ENCODE measurements at places on chromosomes 5 and 9.

GRCh38 chr5:65663804-65664521, 39.1 kb downstream of the SHLD3 start:
- DNase-seq = no peak

GRCh38 chr5:179870952-179871351, 12.3 kb upstream of the MRNIP start:
- DNase-seq = no peak

DNA sequence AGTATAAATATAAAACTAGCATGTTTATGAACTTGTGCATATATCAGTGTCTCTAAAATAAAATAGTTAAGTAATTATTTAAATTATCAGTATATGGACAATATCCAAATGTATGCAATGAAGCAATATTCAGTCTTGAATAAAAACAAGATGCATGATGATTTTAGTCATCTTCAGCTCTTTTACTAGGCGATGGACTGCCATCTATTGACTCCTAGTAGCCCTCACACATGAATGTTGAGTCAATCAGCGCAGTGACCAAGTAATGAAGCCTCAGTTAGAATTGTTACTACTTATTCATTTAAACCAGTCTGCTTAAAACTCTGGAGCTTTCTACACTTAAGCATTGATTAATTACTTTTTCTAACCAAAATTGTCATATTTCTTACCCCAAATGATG, 92.9 kb upstream of the GRHPR start:
- peak; percentile 29 for DNase-seq

- DNase-seq = no peak
Measured at GRCh38 chr5:58617241-58617640, 34.4 kb downstream of the RAB3C start.

DNA sequence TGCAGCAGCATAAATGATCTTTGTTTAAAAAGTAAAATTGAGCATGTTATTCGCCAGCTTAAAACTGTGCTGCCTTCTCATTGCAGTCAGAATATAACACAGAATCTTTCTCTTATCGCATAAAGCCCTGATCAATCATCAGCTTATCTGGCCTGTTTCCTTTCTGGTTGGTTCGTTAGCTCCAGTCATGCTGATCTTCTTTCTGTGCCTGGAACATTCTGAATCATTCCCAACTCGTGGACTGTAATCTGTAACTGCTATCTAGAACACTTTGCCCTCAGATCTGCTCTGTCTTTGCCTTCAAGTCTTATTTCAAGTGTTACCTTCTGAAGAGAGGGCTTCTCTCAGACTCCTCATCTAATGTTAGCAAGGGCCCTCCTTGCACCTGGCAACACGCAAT, 11.9 kb upstream of the FER start:
- no peak for DNase-seq

DNA sequence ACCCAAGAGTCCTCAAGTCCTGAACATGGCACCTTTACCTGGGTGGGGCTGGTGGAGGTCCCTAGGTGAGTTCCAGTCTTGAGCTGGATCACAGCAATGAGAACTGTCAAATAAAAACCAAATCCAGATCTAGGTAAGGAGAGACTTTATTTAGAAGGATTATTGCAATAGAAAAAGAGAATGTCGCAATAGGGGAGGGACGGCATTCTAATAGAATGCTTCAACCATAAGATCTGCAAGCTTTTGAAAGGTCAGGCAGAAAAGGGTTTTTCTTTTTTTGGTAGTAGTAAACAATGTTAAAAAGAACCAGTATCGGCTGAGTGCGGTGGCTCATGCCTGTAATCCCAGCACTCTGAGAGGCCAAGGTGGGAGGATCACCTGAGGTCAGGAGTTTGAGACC, 5.2 kb upstream of the GCNT1 start:
- DNase-seq = no peak

DNA sequence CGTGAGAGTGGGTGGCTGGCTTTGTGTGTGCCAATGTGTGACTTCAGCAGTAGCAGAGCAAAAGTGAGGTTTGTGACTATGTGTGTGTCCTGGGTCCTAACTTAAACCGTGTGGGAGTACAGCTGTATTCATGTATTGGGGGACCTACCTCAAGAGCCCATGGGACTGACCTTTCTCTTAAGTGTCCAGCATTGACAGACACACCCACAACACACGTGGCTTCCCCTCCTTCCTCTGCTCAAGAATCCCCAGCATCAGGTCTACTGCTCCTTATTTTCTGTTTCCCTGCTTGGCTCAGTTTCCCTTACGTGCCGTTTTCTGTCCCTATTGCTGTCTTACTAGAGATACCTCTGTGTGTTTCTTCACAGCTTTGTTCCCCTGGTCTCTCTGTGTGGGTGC, 616 bp downstream of the IL11RA start:
- DNase-seq = no peak

DNA sequence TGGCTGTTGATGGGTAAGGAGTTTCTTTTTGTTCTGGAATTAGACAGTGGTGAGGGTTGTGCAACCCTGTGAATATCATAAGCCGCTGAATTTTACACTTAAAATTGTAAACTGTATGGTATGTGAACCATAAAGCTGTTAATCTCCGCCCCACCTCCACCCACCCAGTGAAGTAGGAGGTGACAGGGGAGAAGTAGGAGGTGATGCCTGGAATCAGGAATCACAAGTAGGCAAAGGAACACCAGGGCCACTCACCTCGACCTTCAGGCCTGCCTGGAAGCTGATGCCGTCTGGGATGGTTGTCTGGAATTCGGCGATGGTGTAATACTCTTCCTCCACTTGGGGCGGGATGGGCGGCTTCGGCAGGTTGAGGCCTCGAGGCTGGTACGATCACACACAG, 62.3 kb upstream of the UBTD2 start:
- no peak for DNase-seq

DNA sequence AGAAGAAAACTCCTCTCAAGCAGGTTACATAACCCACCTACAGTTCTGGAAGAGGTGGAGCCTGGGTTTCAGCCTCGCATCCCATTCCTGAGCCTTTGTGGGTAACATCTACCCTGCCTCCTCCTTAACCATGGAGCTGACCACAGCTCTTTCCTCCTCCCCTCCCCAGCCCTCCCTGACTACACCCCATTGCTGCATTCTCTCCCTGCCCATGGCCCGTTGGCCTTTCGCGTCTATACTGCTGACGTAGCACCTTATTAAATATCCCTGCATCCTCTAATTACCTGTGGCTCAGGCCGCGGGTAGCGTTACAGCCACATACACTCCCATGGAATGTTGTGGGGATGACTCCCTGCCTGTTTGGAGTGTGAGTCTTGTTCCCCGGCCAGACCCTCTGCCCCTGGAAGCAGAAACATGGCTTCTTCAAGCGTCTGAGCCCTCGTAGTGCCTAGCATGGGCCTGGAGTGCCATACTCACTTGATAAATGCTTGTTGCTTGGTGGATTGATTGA, 72.8 kb downstream of the WWC1 start:
- no peak for DNase-seq

GRCh38 chr5:73955271-73955846, 329.4 kb downstream of the ARHGEF28 start:
- DNase-seq = no peak

- no peak for DNase-seq
Measured at GRCh38 chr5:94174748-94175411, 433.5 kb upstream of the POU5F2 start.

DNA sequence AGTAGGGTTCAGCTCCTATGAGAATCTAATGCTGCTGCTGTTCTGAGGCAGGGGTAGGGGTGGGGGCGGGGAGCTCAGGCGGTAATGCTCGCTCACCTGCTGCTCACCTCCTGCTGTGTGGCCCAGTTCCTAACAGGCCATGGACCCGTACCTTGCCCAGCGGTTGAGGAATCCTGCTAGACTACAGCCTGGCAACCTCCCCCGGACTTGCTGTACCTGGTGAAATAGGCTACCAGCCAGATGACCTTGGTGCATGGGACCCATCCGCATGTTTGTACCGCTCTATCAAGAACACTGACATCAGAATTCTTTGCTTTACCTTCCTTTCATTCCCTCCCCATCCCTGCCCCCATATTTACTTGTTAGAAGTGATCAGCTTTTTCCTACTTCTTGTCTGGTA, 15.3 kb downstream of the IL31RA start:
- DNase-seq = no peak

DNA sequence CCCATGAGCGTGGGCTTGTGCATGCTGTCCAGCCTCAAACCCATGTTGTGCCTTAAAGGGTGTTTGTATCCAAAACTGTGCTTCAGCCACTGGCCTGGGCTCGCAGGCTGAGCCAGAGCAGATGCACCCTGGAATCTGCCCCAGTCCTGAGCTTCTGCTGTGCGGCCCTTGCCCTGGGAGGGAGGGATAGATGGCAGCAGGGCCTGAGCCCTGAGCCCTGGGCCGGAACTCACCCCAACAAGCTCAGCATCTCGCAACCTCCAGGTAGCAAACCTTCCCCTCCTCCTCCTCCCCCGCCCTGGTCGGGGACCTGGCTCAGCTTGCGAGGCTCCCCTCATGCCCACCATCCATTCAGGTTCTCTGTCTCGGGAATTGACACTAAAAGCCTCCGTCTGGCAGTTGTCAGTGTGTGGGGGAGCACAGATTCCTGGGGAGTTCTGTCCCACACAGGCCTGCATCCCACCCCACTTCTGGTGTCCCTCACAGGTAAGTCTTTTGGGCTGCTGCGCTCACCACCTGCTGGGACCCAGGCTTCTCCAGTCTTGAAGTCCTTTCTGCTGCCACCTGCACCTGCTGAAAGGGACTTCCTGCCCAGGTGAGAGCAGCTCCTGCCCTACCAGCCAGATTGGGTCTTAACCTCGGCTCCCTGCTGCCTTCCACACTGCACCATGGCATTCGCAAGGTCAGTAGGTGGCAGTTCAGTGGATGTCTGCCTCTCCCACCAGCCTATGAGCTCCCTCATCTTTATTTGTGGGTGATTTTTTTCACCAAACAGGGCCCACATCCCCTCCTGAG, 55.2 kb upstream of the OLFM1 start:
- no peak for DNase-seq

- DNase-seq = no peak
Measured at GRCh38 chr9:104853683-104854082, 74.3 kb downstream of the ABCA1 start.

DNA sequence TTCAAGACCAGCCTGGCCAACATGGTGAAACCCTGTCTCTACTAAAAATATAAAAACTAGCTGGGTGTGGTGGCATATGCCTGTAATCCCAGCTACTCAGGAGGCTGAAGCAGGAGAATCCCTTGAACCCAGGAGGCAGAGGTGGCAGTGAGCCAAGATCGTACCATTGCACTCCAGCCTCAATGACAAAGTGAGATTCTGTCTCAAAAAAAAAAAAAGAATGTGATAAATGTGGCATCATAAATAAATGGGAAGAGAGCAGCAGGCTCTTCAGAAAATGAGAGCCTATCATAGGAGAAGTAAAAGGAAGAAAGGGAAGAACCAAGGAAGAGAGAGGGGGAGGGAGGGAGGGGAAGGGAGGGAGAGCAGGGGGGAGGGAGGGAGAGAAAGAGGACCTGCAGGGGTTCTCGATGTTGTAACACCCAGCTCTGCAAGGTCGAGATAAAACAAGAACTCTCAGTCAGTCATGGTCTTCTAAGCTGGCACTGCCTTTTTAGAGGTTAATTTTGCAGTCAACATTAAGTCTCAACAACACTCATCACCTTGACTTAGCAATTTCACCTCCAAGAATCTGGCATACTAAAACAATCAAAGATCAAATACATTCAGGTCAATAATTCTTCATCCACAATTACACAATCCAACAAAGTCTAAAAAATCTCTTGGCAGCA, 68.7 kb upstream of the SIMC1 start:
- DNase-seq = no peak

GRCh38 chr5:172165465-172165864, 22.6 kb downstream of the STK10 start:
- DNase-seq = no peak

DNA sequence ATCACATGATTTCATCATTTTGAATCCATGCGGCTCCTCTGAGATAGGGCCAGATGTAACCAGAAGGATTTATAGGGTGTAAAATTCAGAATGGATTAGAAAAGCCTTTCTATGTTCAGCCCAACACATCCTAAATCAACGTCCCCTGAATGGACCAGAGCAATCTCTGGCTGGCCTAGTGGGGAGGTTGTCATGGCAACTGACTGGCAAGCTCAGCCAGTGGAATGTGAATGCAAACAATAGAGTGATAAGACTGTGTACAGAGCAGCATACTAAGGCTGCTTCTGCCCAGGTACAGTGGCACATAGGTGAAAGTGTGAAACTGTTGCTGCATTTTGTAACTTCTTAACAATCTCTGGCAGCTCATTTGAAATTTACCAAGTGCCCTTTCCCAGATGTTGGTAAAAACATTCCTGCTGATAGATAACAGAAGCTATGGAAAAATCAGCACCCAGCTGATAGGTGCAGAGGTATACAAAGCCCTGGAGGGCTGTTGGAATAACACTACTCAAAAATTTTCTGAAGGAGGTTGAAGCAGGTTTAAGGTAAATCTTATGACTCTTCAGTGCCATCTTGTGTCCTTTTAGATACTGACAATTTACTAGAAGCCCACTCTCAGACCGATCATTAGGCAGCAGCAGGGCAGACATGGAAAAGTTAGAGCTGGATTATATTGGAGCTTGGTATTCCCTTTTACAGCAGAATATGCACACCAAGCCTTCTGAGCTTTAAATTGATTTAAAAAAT, 267.2 kb downstream of the RAB3C start:
- peak; percentile 26 for DNase-seq

DNA sequence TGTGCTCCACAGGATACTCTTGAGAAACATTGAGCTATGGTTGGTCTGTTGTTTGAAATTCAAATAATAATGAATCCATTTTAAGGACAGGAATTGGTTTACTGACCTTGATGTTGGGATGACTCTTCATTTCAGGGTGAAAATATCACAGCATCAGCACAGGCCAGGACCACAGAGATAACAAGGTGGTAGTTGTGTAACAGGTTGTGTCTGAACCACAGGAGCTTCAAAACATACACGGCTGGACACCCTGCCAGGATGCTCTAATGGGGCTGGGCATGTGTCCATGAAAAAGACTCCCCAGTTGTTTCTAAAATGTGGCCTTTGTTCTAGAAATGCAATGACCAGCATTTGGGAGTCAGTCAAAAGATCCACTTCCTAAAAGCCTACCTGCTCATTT, 69.8 kb downstream of the ACO1 start:
- no peak for DNase-seq

- no peak for DNase-seq
Measured at GRCh38 chr9:119304555-119304954, 64.7 kb downstream of the BRINP1 start.

DNA sequence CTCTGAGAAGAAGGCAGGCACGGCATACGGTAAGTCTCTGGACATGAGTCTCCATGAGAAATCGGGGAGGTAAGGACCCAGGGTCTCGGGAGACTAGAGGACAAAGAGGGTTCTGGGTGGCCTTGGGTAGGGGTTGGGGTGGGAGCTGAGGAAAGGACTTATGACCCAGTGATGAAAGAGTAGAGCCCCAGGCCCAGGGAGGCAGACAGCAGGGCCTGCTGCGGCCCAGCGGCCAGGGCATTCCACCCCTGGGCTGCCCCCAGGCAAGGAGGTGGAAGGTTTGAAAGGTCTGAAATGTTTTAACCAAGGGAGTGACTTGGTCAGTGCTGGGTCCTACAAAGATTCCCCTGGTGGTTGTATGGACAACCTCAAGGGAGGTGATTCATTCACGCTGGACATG, 89.1 kb downstream of the CRB2 start:
- DNase-seq = no peak

DNA sequence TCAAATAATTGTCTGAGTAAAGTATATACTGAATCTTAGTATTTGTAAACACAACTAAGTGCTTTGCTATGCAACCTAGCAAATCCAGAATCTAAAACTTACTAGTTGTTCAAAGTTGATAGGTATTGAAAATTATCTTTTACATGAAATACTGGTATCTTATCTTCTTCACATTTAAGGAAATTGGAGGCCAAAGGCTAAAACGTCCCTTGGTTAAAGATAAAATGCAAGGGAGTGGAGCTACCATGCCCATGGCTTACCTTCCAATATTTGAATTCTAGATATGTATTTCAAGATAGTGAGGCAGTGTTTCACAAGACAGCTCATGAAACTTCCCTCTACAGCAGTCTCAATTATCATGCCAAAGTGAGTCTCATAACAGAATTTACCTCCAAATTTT, 373.5 kb downstream of the KIAA0825 start:
- DNase-seq = no peak
